ENCODE measurements at places on chromosomes 1 and 21. TPM values are rescaled to one million over a fixed set of nuclear protein-coding genes. Genes with fewer than 3 reads are reported as not detected.

MATN1 gene
- total RNA-seq = 0.26 TPM

RHBDL2 gene
- total RNA-seq = 0.79 TPM

ALX3 gene
- not detected for total RNA-seq

EXTL2 gene
- total RNA-seq = 28.4 TPM

LIN28A gene
- not detected for total RNA-seq

TTLL10 gene
- not detected for total RNA-seq

AMY2B gene
- total RNA-seq = 10.6 TPM

TDRD10 gene
- 0.06 TPM for total RNA-seq

MYOG gene
- not detected for total RNA-seq

ETV3L gene
- total RNA-seq = not detected
